ENCODE measurements at places on chromosomes 11 and 22. TPM values are rescaled to one million over a fixed set of nuclear protein-coding genes. Genes with fewer than 3 reads are reported as not detected.

GRCh38 chr11:19903620-19904069 is 191.0 kb downstream of the NAV2 start:
- H3K27ac ChIP-seq: no peak overlapping the region
- H3K36me3 ChIP-seq: no peaks in the 10 kb centered on the region
- DNase-seq: peak; percentile 53

DNA sequence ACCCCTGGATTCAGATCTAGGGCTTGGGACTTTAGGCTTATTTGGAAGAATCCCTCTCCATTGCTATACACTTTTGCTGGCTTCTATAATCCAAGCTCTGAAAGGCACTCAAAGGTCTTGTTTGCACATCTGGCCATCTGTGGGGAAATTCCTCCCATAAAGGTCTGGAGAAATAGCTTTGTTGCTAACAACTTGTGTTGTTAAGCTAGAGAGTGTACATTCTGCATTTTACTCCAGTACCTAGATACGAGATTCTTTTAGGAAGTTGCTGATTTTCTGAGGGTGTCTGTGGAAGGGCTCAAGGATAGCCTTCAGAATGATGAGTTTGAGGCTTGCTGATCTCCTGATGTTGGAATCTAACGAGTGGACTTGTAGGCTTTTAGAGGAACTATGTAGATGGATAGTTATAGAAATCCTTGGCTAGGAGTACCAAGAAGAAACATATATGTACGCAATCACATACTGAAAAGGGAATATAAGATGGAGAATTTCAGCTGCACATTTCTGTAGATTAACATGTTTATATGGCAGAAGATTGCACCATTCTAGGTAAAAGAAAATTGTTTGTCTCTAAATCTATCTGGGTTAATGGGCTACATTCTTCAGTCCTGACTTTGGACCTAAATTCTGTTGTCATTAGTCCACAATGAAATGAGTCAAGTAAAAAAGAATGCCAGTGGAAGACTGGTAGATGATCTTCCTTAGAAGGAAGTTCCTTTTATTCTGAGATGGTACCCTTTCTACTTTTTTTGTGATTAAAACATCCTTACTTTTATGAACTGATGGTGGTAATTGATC is 51.0 kb downstream of the UBASH3B start:
- H3K36me3 ChIP-seq: peaks cover 8% of the 10 kb centered on the region
- H3K27me3 ChIP-seq: peaks cover 3% of the 10 kb centered on the region
- no peak overlapping the region for H3K4me3 ChIP-seq
- no peak for DNase-seq
- peaks cover 9% of the 10 kb centered on the region for H3K4me1 ChIP-seq

Gene CCDC73
- not detected for total RNA-seq

GRCh38 chr11:35554491-35555437 is 29.3 kb upstream of the PAMR1 start:
- no peak overlapping the region for H3K27ac ChIP-seq
- no peaks in the 10 kb centered on the region for H3K36me3 ChIP-seq
- no peak for DNase-seq

Gene PANX2
- total RNA-seq: 0.10 TPM

All from activated CD4-positive, alpha-beta T cell treated with anti-CD3 and anti-CD28 coated beads, Interleukin-2, amount 10 ng/mL, durations not matched to agents 7 days and 5 days (primary cell).